Activated CD8-positive, alpha-beta memory T cell treated with anti-CD3 and anti-CD28 coated beads for 24 hours (primary cell): ENCODE measurements at places on chromosomes 3 and 15.

DNA sequence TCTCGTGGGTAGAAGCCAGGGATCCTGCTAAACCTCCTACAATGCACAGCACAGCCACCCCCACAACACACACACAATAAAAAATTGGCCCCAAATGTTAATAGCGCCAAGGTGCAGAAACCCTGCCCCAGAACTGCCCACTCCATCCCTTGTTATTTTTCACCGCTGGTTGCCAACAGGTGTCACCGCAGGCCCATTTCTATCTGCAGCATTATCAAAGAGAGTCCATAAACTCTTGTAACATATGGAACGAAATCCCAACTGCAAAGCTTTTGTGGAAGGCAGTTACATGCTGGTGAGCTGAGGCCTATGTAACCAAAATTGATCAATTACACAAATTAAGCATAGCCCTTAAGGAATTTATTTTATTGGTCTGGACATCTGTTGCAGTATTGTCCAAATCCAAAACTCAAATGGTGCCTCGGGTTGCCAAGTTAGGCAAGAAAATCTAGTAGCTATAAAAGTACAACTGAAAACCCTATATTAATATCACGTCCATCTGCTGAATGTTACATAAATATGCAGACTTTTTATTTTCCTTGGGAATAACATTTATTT, 66.2 kb downstream of the SAMMSON start:
- DNase-seq: no peak

GRCh38 chr3:195886181-195887141, 21.9 kb downstream of the TNK2 start:
- DNase-seq: no peak

DNA sequence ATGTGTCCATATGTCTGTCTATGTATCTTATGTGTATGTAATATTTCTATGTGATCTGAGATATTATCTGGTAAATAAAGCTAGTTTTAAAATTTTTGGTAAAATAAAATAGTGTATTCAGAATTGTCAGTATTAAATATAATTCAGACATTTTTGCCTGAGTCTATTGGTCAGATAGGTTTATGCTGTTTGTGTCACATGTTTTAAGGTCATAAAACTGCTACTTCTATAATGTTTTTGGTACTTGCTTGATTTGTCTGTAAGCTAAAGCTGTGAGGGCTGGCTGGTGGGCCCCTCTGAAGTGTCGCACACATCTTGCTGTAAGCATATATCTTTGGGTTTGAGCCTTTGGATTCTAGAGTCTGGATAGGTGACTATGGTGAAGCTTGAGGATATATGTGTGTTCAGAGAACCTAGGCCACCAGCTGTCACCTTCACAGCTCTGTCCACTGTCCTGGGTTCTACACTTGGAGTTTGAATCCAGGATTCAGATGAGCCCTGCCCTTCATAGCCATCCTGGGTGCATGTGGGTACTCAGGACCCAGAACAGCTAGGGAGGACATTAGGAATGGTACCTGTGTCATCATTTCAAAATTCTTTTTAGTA, 71.8 kb upstream of the STRIT1 start:
- DNase-seq: no peak

GRCh38 chr3:131750256-131750655, 247.5 kb upstream of the MRPL3 start:
- no peak for DNase-seq

DNA sequence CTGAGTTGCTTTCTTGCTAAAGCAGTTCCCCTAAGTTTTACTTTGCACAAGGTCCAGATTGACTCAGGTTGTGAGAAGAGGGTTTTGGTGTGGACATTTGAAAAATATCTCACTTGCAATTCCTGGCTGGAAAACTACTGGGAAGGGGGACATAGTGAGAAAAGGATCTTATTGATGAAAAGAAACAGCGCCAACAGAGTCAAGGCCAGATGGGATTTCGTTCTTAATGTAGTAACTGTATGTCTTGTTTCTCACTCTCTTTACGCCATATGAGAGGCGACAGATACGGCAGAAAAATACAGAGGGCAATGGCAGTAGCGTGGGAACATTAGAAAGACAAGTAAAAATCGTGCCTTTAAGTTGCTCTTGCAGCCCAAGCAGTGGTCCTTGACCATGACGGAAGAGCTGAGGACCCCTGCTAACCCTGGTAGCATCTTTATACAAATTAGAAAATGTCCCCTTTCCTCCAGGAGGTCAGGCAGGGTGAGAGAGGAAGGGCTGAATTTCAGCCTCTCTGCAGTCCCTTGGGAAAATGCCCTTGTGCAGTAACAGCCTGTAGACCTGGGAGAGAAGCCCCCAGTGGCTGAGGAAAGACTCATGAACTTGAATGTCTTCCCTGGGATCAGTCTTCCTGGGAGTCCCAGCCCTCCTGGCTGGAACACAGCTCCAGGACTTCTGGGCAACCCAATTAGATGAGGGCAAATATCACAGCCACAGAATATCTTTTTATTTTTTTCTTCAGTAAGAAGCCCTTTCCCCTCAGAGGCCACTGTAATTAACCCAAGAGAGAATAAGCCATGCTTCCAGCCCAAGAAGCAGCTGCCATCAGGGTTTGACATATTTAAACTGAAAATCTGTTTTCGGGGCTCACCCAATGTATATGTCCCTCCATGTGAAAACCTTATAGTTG, 113.4 kb downstream of the CD47 start:
- no peak for DNase-seq

DNA sequence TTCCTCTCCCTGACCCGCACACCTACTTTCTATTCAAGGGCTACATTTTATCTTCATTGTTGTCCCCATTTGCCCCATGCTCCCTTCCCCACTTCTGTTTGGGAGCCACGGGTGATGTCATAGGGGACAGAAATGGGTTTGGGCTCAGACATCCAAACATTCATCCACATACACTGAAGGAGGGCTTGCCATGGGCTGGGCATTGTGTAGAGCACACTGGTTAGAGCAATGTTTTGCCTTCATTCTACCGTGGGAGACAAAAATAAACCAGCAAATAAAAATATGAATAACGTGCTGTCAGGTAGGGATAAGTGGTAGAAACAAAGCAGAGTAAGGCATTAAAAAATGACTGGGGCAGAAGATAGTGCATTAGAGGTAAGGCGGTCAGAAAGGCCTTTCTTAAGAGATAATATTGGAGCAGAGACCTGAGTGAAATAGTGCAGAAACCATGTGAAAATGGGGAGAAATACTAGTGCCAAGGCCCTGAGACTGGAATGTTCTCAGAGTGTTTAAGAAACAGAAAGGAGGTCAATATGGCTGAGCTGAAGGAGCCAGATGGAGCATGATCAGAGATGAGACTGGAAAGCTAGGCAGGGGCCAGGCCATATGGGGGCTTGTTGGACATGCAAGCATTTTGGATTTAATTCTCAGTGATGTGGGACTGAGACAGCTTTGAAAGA, 40.9 kb upstream of the CLSTN2 start:
- DNase-seq: no peak

- no peak for DNase-seq
These were observed 345.5 kb downstream of the EPHB1 start for GRCh38 chr3:135140591-135140990.

GRCh38 chr15:40785164-40785563, 15.4 kb downstream of the C15orf62 start:
- no peak for DNase-seq

- DNase-seq: no peak
These were observed 215.3 kb downstream of the CPNE4 start for GRCh38 chr3:131819381-131820055.

DNA sequence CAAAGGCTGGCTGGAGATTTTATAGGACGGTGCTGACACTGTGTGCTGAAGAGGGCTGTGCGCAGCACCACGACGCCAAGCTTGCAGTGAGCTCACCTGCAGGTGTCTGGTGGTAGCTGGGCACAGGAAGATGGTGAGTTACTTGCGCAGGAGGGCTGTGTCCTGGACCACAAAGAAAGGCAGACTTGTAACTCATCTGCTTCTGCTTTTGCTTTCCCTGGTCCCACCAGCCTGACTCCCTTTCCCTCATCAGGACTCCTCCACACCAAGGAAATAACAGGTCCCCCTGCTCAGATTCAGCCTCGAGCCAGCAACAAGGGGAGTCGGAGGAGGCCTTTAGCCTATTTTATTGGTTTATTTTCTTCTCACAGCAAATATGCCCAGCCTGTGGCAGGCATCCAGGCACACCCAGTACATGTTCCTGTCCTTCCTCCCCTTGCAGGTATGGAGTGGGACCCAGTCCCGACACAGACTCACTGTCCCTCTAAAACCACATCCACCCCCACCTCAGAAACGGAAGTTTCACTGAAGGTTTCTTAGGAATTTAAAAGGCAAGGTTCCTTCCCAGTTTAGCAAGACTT, 35.6 kb upstream of the FLNB start:
- DNase-seq: no peak

DNA sequence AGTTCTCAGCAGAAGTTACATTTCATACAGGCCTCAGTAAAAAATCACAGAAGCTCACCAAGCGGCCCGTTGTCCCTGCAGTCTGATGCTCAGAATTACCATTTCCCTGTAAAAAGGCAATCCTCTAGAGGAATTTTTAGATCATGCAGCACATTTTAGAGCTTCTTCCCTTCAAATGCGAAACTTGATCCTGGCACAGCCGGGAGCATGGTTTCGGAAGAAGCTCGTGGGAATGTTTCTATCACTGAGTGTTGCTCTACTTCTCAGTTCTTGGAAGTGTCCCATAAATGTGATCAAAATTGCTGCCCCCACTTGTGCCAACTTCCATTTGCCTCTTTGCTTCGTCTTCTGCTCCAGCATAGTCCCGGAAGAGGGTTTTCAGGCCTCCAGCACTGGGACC, 3.8 kb upstream of the H1-8 start:
- no peak for DNase-seq

GRCh38 chr15:86556396-86557017, 476.8 kb downstream of the AGBL1 start:
- no peak for DNase-seq

GRCh38 chr3:89042236-89042835, 65.1 kb upstream of the EPHA3 start:
- no peak for DNase-seq

DNA sequence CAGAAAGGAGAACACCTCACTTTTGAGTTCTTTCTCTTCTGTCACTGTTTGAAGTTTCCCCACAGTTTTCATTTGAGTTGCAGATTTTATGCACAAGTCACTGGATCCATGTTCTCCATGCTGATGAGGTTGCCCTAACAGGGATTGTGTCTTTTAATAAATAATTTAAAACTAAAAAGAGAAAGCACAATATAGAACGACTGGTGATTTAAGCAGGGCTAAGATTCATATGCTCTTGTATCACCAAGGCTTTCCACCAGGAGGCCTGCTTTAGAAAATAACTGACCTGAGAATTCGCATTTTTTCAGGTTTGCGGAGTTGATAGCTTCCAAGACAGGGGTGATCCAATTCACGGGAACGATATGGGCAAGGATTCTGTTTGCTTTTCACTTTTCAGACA, 252.0 kb upstream of the VEPH1 start:
- DNase-seq: no peak

GRCh38 chr3:190731596-190731995, 130.9 kb downstream of the GMNC start:
- DNase-seq: no peak

GRCh38 chr3:18086078-18086477, 339.1 kb downstream of the SATB1 start:
- no peak for DNase-seq

GRCh38 chr3:131031660-131032059, 5.0 kb downstream of the NEK11 start:
- no peak for DNase-seq

DNA sequence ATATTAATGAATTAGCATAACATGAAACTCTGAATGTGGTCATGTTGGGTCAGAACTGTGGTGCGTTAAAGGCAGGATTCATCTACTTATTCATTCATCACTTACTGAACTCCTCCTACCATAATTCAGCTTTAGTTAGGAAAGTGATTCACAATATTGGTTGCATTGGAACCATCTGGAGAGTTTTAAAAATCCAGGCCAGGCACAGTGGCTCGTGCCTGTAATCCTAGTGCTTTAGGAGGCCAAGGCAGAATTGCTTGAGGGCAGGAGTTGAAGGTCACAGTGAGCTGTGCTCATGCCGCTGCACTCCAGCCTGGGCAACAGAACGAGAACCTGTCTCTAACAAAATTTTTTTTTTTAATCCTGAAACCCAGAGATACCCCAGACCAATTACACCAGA, 44.2 kb upstream of the ATG7 start:
- DNase-seq: no peak

- DNase-seq: peak; percentile 54
These were observed 55.9 kb upstream of the KLF13 start for GRCh38 chr15:31270767-31271166.

GRCh38 chr3:120850381-120851295, 57.4 kb upstream of the STXBP5L start:
- no peak for DNase-seq

DNA sequence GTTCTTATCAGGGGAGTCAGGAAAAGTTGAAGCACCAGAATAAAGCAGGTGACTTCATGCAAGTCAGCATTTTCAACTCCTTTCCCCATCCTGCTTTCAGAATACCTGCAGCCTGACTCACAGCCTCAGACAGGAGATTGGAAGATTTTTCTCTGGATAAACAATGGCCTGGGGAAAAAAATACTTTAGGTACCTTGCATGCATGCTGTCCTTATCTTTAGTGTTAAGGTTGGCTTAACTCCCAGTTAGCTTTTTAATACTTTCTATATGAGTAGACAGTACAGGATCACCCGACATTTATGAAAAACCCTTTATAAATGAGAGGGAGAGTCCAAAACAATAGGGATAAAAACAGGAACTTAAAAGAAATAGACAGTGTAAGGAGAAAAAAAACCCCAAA, 53.6 kb downstream of the PAK2 start:
- no peak for DNase-seq

GRCh38 chr15:100898152-100898490, 18.5 kb downstream of the ALDH1A3 start:
- no peak for DNase-seq

DNA sequence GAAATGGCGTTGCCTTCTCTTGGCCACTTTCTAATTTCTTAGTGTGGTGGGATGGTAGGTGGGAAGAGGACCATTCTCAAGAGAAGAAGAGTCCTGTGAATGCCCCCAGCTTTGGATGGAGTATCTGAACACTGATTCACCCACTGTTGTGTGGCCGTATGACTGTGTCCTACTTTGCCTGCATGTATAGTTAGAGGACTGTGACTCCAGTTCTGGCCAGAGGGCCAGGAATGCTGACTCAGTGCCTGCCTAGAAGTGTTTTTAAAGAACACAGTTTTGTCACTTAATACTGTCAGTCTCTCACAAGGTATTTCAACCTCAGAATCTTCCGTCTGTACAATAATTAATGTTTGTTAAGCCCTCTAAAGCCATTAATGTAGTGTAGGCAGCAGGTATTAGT, 2.1 kb downstream of the SEC61A1 start:
- DNase-seq: no peak

- no peak for DNase-seq
These were observed 159.5 kb downstream of the SQOR start for GRCh38 chr15:45794304-45794703.

DNA sequence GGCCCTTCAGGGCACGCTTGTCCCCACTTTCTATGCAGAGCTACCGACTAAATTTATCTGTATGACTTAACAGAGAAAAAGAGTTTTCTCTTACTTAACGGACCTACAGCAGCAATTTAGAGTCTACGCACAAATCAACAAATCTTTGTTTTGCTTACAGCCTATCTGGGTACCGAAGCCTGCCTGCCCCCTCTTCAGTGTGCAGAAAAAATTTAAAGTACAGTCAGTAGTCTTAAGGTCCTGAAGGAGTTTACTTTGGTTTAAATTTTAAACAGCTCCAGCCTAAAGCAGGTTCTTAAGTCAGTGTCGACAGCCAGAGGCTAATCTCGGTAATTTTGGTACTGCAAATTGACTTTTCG, 570 bp downstream of the SACM1L start:
- no peak for DNase-seq

GRCh38 chr3:32366638-32367397, 24.8 kb upstream of the CMTM7 start:
- DNase-seq: no peak
